NCI-H226 (cell line): ENCODE measurements at places on chromosomes 2 and 18.

DNA sequence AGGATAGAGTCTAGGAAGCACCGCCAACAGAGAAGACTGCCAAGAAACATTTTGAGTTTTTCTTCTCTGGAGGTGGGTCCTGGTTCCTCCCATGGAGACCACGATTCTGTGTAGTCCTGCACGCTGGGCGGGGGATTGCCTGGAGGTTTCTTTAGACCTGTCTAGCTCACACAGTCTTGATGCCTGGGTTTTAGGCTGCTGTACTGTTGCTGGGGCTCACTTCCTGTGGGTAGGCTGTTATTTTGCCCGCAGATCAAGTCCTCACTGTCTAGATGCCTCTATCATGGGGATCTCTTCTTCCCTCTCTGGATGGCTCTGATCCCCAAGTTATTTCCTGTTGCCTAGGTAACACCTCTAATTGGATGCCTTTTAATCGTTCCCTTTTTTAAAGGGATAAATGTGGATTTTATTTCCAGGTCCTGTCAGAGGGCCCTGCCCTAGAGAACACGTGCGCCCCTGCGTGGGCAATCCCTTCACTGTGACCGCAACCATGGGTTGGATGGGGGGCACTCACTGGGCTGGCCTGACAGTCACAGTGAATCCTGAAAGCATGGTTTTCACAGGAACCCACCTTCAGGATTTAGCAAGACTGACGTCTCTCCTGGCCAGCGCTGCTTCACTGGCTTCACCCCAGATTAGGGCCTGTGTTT, 115.7 kb downstream of the MSH2 start:
- no peak for DNase-seq

DNA sequence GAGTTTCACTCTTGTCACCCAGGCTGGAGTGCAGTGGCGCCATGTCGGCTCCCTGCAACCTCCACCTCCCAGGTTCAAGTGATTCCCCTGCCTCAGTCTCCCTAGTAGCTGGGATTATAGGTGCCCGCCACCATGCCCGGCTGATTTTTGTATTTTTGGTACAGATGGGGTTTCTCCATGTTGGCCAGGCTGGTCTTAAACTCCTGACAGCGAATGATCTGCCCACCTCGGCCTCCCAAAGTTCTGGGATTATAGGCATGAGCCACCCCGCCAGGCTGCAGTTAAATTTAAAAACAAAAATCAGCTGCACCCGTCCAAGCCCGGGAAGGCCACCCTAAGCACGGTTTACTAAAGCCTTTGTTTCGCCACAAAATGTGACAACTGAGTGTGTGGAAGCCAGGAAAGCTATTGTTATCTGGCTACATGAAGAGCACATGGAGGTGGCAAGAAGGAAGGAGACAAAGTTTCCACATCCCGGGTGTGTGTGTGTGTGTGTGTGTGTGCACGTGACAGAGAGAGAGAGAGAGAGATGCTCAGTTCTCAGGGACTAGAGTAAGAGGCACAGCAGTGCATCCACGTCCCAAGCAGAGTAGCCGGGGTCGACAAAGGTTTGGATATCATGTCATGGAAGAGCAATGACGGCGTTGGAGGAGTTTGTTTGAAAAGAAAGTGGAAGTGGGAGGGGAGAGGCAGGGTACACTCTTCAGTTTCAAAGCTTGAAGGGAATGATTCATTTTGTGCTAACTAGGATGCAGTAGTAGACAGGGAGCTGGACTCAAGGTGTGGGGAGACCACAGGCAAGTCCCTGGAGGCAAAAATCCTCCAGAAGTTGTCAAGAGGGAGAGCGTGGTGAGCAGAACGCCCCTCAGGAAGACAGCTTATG, 20.1 kb downstream of the INPP5D start:
- no peak for DNase-seq

- peak; percentile 59 for DNase-seq
These were observed 103.9 kb upstream of the HS6ST1 start for GRCh38 chr2:128422571-128422970.

- no peak for DNase-seq
These were observed 27.3 kb upstream of the TNP1 start for GRCh38 chr2:216887138-216887537.

GRCh38 chr2:115163572-115163971, 721.1 kb downstream of the DPP10 start:
- DNase-seq: no peak

DNA sequence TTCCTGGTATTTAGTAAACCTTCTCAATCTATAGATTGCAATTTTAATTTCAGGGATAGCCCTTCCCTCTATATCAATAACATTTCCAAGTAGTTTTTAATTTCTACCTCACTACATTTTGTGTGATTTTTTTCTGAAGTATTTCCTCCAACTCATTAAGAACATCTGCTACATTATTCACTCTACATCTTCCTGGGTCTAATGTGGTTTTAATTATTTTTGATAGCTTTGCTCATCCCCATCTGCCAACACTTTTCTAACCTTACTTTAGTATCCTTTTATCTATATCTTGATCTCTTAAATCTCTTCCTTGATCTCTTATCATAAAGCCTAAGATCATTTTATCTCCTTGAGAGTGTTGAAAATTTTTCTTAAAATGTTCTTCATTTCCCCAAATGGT, 278.3 kb upstream of the CYP26B1 start:
- DNase-seq: no peak

DNA sequence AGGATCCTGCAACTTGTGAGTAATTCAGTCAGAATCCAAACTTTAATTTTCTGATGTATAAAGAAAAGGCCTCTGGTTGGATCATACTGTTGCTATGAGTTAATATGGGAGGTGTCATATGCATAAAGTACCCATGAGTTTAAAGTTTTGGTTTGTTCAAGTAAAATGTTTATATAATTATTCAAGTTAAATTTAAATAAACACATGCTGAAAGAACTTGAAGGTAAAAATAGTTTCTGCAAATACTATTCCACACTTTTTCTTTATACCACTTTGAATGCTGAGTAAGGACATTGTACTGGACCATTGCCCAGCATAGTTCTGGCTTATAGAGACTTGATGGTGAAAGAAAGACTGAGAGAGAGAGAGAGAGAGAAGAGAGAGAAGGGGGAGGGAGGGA, 30.7 kb downstream of the PKP4 start:
- peak; percentile 24 for DNase-seq

DNA sequence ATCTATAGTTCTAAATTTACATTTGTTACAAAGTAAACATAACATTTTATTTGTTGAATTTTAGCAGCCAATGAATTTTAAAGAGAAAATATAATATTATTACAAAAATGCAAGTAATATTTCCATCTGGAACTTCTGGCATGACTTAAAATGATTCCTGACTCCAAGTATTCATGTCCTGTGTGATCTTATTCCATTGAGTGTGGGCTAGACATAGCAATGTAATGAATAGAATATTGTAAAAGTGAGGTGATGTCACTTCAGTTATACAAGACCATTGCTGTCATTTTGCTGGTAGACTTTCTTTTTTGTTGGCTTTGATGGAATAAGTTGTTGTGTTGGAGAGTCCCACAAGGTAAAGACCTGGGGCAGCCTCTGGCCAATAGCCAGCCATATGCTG, 912.2 kb upstream of the PIK3C3 start:
- no peak for DNase-seq

DNA sequence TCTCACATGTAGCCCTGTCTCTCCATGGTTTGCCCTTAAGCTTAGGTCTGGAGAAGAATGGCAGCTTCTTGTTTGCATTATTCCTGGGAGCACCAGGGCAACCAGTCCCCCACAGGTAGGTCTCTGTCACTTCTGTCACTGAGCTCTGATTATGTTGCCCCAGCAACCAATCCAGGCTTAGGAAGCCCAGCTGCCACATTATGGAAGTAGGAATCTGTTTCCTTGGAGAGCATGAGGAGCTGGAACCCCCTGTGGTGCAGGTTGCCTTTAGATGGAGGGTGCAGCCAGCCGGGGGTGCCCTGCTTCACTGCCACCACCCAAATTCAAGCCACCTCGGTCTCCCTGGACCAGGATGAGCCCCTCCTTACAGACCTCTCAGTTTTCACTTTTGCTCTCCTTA, 4.8 kb downstream of the RESP18 start:
- no peak for DNase-seq

DNA sequence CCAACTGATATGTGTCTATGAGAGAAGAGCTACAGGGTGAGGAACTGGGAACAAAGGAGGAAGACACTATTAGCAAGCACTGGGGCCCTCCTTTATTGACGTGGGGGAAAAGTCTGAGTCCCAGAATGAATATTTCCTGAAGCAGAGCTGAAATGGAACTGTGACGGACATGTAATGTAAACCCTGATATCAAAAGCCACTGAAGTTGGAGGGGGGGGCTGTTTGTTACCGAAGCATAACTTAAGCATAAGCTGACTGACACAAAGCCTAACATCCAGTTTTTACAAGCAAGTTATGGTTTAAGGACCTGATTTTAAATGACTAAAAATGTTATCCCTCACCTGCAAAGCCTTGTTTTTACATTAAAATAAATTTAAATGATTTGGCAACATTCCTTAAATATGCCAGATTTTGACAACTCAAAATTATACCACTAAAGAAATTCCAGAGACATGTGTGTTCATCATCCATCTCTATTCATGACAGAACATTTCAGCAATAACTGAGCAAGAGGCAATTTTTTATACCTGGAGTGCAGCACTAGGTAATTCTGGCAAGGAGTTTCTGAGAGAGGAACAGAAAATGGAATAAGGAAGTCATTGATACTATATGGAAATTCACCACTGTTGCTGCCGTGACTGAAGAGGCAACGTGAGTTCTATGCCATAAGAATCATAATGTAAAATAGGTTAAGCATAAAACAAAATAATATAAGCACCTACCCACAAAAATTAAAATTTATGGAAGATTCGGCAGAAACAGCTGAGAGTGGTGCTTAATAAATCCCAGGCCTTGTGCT, 186.0 kb downstream of the AFF3 start:
- no peak for DNase-seq

GRCh38 chr2:147689220-147689909, 155.5 kb upstream of the ACVR2A start:
- no peak for DNase-seq

DNA sequence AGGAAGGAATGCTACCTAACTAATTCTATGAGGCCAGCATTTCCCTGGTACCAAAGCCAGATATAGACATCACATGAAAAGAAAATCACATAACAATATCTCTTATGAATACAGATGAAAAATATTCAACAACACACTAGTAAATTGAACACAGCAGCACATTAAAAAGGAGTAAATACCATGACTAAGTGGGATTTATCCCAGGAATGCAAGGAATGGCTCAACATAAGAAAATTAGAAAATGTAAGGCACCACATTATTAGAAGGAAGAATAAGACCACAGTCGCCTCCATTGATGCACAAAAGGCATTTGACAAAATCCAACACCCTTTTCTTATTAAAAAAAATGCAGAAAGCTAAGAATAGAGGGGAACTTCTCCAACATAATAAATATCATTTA, 133.9 kb downstream of the TTC32 start:
- DNase-seq: no peak

DNA sequence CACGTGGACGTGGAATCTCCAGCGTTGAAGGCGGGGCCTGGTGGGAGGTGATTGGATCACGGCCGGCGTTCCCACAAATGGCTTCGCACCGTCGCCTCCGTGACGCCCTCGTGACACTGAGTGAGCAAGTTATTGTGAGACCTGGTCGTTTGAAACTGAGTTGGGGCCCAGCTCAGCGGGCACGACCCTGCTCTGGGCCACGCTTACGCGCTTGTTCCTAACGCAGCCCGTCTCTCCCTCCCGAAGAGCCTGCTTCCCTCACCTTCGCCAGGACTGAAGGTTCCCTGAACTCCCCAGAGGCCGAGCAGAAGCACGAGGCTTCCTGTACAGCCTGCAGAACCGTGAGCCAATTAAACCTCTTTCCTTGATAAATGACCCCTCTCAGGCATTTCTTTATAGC, 121.8 kb downstream of the RTP5 start:
- DNase-seq: no peak

DNA sequence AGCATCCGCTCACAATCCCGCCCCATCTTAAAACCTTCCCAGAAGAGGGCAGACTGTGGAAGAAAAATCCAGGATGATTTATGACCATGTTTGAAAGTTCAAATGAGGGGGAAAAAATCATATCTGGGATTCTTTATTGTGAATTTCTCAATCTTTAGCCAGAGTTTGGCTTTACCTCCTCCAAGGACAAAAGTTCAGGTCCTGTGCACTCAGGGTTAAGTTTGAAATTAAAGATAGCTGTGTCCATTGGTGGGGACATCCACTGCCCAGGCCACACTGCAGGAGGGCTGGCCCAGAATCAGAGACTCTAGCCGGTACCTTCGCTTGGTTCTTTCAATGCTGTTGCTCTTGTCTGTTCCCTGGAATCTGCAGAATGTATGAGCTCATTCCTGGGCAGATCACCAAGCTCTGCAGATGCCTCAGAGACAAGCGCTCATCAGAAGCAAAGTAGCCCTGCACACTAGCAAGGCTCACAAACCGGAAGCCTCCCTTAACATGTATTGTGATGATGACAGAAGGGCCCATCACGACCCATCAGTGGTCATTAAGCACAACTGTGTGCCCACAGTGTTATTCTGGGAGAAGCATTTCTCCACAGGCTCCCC, 375.3 kb upstream of the KLHL29 start:
- DNase-seq: peak; percentile 77

GRCh38 chr2:235893129-235893698, 275.0 kb downstream of the GBX2 start:
- no peak for DNase-seq

- no peak for DNase-seq
These were observed 38.3 kb upstream of the SESTD1 start for GRCh38 chr2:179302764-179303571.
